Retina (tissue), 1 donor: ENCODE measurements at places on chromosomes 1 and 21.

- no peak for DNase-seq
Observed at GRCh38 chr1:241825581-241825980, 22.4 kb upstream of the EXO1 start.

- DNase-seq, result peak; percentile 19
Observed at GRCh38 chr1:210293171-210293607, 35.5 kb upstream of the HHAT start.

GRCh38 chr1:10903821-10904220 is 107.4 kb upstream of the CASZ1 start:
- DNase-seq, result no peak

- no peak for DNase-seq
Observed at GRCh38 chr1:8497210-8497819, 179.4 kb downstream of the SLC45A1 start.

DNA sequence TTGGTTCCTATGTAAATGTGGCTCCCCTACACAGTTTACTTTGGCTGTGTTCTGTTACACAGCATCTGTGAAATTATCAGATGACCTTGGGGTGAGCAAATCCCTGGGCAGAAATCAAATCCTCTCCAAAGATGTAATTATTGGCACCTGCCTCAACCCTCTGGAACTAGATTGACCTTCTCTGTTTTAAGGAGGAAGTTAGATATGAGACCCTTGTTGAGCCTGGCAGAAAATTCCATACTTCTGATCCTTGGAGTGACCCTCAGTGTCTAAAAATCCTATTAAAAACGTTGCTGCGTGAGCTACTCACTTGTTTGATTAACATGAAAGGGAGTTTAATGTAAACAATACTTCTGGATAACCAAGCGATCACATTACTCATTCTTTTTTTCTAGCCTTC is 122.0 kb downstream of the CLIC6 start:
- no peak for DNase-seq

GRCh38 chr1:147243228-147243685 is 773 bp downstream of the CHD1L start:
- DNase-seq, result no peak

GRCh38 chr1:6260961-6261614 is at the start of gene GPR153:
TSS of gene GPR153 (minus strand) at chr1:6261098. CDS start at chr1:6254905, 6,193 bp downstream.
- peak; percentile 86 for DNase-seq
